ENCODE measurements at places on chromosomes 1 and 21.

DNA sequence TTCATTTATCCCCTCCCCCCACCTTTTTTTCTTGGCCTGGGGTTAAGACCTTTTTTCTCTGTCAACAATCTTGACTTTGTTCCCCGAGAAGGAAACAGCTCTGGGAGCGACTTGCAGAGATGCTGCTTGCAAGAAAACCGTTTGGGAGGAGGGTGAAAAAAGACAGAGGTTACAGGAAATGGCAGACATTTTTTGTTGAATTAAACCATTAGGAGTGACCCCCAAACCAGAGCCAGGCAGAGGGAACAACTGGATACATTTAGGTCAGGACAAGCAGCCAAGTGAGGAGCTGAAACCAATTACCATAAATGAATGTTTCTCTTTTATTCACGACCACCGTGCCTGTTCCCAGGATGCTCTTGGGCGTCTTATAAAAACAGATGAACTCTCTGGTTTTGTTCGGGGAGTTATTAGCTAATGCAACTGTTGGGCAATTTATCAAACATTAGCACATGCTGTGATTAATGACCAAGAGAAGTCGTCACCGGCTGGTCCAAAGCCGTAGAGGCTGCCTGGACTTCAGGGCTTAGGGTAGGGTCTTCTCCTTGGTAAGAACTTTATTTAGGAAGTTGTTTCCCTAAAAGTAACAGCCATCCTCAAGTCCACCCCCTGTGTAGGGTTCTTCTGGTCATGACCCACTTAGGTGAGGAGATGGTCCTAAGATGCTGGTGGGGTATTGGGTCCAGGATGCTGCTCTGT is 141.0 kb downstream of the FOXD2 start:
- peak; percentile 79 for DNase-seq

DNA sequence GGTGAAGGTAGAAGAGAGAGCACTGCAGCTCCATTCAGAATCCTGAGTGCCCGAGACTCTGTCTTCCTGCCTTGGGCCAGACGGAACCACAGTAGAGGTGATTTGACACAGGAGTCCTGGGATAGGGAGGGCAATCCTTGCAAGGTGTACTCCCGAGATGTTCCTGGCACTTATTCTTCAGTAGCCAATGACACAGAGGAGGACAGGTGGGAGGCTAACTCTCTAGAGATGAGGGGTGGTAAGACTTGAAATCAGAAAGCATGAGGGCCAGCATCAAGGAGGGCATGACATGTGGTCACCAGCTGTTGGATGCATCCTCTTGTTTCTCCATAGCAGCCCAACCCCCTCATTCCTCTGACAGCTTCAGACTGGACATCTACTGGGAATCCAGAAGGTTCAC is 56.3 kb downstream of the CSMD2 start:
- no peak for DNase-seq

GRCh38 chr1:151715726-151716404 is 738 bp downstream of the CELF3 start:
- peak; percentile 27 for DNase-seq

GRCh38 chr1:30110846-30111245 is 612.5 kb downstream of the MATN1 start:
- no peak for DNase-seq

GRCh38 chr1:220711056-220711809 is 21.1 kb downstream of the C1orf115 start:
- DNase-seq = no peak

GRCh38 chr1:220001095-220001501 is 45.2 kb downstream of the EPRS1 start:
- DNase-seq = no peak

GRCh38 chr1:225911191-225912130 is 12.6 kb downstream of the PYCR2 start:
- peak; percentile 64 for DNase-seq

GRCh38 chr1:107009281-107009680 is 47.2 kb upstream of the PRMT6 start:
- peak; percentile 92 for DNase-seq

GRCh38 chr1:232965124-232965911 is 14.9 kb downstream of the NTPCR start:
- DNase-seq = no peak

GRCh38 chr1:224490549-224491537 is 56.2 kb upstream of the WDR26 start:
- no peak for DNase-seq

DNA sequence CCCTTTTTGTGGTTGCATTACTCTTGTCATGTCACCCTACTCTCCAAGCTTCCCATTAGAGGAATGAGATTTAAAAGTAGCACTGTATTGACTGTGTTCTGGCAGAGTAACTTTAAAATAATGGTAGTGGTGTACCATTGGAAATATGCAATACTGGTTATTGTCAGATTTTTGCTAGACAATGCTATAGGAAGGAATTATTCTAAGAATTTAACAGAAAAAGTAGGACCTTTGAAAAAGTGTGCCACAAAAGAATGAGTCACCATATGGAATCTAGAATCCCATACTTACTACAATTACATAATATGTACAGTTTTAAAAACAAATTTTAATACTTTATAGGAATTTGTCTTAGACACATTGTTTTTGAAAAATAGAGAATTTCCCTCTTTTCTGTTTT is 13.8 kb downstream of the MIER1 start:
- DNase-seq = no peak

GRCh38 chr1:7224644-7225043 is 439.4 kb downstream of the CAMTA1 start:
- no peak for DNase-seq

DNA sequence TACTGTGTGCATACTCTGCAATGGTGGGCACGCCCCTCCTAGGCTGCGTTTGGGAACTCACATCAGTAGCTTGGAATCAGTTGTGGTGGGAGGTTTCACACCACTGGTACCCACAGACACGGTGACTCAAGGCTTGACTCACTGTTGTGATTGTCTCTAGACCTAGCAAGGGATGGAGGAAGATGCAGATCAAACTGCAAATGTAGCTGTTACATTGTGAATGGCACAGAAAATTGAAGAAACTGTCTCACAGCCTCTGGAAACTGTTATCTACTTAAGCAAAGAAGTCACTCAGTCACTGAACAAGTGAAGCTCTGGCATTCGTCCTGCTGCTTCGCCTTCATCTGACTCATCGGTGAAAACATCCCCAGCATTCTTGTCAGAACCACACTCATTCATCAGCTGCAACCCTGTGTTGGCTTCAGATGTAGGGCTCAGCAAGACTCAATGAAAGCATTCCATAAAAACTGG is 59.5 kb downstream of the POFUT2 start:
- peak; percentile 55 for DNase-seq

DNA sequence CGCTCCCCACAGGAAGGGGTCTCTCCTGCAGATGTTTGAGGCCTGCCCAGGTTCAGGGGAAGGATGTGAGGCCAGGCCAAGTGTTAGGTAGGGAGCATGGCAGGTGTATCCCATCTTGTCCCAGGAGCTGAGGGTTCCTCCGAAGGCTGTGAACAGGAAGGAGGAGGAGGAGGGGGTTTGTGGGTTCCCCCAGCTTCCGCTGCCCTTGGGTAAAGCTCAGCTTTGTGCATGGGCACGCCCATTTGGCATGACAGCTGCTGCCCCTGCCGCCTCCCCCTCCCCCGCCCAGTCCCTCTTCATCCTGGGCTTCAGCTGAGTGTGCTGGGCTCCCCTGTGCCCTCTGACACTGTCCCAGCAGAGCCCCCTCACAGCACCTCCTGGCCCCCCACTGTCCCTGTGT is 25.5 kb downstream of the TNFRSF8 start:
- DNase-seq = no peak

- DNase-seq = peak; percentile 63
Observed at GRCh38 chr1:52599236-52599635, 2.9 kb upstream of the GPX7 start.

- DNase-seq = no peak
Observed at GRCh38 chr1:30257742-30258380, 465.5 kb downstream of the MATN1 start.

- no peak for DNase-seq
Observed at GRCh38 chr1:201123866-201124265, 3.1 kb downstream of the ASCL5 start.

- DNase-seq = no peak
Observed at GRCh38 chr1:43572538-43572937, 41.9 kb downstream of the PTPRF start.

GRCh38 chr1:156812293-156812990 is 4.2 kb downstream of the SH2D2A start:
- DNase-seq = no peak

Measured in muscle of leg (tissue), 16 donors.